Tibial nerve (tissue), 4 donors: ENCODE measurements at places on chromosomes 2 and 18. TPM values are rescaled to one million over a fixed set of nuclear protein-coding genes. Genes with fewer than 3 reads are reported as not detected.

The UCN gene
- total RNA-seq = 18.4 TPM

The C1QL2 gene
- total RNA-seq = not detected

The TMEM200C gene
- total RNA-seq = 0.78 TPM

The RTP5 gene
- total RNA-seq = not detected

The CPLX4 gene
- not detected for total RNA-seq

The CFAP65 gene
- total RNA-seq = not detected

The OST4 gene
- 162 TPM for total RNA-seq

The TLX2 gene
- total RNA-seq = not detected

The GAL3ST2 gene
- total RNA-seq = not detected

The FASTKD2 gene
- total RNA-seq = 28.0 TPM

The RGPD4 gene
- total RNA-seq = not detected

The CREG2 gene
- total RNA-seq = not detected

The SRSF7 gene
- 80.6 TPM for total RNA-seq

The IGFBP5 gene
- 1,831 TPM for total RNA-seq

The CDH7 gene
- total RNA-seq = 22.0 TPM

The HNMT gene
- 41.2 TPM for total RNA-seq

The EFR3B gene
- total RNA-seq = 5.4 TPM

The SH2D6 gene
- total RNA-seq = not detected

The BABAM2 gene
- total RNA-seq = 45.2 TPM

The CABYR gene
- 0.78 TPM for total RNA-seq

The EPB41L3 gene
- 68.8 TPM for total RNA-seq

The ARHGAP25 gene
- 4.8 TPM for total RNA-seq

The ALPP gene
- not detected for total RNA-seq

The ALK gene
- 0.90 TPM for total RNA-seq

The RUFY4 gene
- total RNA-seq = not detected

The SIX3 gene
- total RNA-seq = not detected

The GRB14 gene
- total RNA-seq = 6.5 TPM

The STEAP3 gene
- total RNA-seq = 19.8 TPM
